Right lung (tissue), 10 donors: ENCODE measurements at places on chromosomes 16 and 17.

- DNase-seq = no peak
These were observed 292.0 kb downstream of the CPPED1 start for GRCh38 chr16:12511708-12512107.

DNA sequence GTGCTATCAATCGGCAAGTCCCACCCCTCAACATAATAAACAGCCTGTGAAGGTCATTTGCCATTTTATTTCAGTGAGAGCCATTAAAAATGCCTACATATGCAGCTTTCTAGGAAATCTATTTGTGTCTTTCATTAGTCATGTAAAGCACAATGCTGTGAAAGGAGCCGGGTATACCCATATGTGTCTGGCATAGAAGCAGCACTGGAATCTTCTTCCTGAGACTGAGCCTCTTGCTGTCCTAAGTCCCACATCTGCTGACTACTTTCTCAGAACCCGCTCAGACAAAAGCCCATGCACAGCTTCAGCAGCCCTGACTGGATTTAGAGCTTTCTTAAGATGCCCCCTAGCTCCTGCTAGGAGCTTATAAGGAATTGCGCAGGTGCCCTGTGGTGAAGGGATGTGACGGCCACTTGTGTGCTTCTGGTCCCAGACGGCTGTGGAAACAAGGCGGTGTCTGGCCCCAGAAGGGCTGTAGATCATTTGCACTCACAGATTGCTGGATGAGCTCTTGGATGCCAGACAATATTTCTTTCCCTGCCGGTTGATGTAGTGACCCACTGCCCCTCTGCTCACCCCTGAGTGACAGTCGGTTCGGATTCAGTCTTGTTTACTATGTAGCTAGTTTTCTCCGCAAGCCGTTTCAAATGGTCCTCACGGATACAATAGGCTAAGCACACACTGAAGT is 172.2 kb downstream of the ANKFN1 start:
- no peak for DNase-seq

GRCh38 chr16:66469291-66469946 is 42.3 kb downstream of the BEAN1 start:
- DNase-seq = no peak

DNA sequence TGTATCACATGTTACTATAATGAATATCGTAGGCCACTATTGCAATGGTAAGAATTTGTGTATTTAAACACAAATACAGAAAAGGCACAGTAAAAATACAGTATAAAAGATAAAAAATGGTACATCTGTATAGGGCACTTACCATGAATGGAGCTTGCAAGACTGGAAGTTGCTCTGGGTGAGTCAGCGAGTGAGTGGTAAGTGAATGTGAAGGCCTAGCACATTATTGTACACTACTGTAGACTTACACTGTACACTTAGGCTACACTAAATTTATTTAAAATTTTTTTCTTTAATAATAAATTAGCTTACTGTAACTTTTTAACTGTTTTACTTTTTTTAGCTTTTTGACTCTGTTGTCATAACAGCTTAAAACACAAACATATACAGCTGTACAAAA is 42.5 kb downstream of the AKAP10 start:
- DNase-seq = no peak

GRCh38 chr16:5668553-5668952 is 571.0 kb upstream of the EEF2KMT start:
- DNase-seq = no peak

GRCh38 chr17:40122136-40122998 is 596 bp downstream of the MSL1 start:
- DNase-seq = no peak

DNA sequence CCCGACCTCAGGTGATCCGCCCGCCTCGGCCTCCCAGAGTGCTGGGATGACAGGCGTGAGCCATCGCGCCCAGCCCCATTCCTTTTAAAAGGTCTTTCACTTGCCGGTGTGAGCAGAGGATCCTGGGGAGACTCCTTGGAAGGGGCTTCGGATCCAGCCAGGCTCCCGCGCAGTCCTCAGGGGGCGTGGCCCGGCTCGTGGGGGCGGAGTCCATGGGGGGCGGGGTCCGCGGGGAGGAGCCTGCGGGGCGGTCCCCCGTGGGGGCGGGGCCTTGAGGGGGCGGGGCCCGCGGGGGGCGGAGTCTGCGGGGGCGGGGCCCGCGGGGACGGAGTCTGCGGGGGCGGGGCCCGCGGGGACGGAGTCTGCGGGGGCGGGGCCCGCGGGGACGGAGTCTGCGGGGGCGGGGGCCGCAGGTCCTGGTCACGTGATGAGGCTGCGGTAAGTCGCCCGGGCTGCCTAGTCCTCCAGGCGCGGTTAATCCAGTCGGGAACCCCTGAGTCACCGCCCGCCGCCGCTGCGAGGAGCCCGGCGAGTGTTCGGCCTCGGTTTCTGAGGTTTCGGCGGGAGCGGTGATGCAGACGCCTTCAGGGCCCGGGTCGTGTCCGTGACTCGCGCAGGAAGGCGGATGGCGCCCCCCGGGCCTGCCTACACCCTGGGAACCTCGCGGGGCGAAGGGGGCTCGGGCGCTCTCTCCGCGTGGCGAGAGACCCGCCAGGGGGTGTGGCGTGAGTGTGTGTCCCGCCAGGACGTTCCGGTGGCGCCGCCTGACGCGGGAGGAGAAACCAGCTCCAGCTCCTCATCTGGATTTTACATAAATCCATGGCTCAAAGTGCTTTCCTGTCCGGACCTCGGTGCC is 23.6 kb upstream of the ABR start:
- DNase-seq = no peak

DNA sequence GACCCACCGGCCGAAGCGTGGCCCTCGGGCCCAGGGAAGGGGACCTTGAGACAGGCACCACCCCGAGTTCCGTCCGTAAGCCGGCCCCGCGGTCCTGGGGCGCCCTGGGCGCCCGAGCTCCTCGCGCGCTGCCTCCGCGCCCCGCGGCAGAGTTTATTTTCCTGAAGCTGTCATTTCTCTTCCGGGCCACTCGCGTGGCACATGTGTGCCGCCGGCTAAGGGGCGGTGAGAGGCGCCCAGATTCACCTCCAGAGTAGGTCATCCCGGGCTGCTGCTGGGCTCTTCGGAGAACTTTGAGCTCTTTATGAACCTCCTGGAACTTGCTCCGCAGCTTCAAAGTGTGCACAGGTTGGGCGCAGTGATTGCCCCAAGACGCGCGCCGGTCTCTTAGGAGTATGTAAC is 489 bp downstream of the ZC3H18 start:
- no peak for DNase-seq

GRCh38 chr16:4378161-4378666 is 6.6 kb downstream of the VASN start:
- no peak for DNase-seq

DNA sequence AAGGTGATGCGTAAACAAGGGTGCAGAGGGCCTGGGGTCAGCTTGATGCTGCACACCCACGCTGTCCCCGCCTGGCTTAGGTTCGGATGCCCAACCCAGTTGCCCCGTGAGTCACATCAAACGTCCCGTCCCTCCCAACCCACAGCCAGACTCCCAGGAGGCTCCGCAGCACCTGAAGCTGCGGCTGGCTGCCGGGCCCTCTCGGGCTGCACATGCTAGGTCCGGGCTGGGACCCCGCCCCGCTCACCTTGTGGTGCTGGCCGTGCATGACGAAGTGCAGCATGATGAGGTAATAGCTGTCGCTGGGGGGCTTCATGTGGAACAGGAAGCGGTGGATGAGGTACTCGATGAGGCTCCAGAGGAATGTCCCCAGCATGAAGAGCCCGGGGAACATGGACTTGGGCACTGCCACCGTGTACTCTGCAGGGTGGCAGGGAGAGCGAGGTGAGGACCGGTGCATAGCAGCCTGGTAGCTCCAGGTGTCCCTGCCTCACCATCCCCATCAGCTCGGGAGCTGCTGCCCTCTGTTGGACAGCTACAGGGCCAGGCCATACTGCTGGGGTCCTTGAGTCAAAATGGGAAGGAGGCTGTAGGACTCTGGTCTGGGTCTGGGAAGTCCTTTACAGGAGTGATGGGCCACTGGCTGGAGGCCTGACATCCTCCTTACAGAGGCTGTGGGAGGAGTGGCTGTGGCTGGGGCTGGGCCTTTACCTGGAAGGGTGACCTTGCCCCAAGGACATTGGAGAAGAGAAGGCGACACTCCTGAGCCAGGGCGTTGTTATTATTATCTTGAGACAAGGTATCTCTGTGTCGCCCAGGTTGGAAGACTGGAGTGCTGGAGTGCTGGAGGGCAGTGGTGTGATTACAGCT is 18.3 kb upstream of the MLKL start:
- DNase-seq = no peak

GRCh38 chr16:5851393-5851982 is 753.9 kb upstream of the EEF2KMT start:
- DNase-seq = no peak

GRCh38 chr17:68539548-68540467 is 27.6 kb downstream of the PRKAR1A start:
- DNase-seq = no peak

- DNase-seq = no peak
These were observed 50.9 kb downstream of the SIAH1 start for GRCh38 chr16:48334325-48334724.

DNA sequence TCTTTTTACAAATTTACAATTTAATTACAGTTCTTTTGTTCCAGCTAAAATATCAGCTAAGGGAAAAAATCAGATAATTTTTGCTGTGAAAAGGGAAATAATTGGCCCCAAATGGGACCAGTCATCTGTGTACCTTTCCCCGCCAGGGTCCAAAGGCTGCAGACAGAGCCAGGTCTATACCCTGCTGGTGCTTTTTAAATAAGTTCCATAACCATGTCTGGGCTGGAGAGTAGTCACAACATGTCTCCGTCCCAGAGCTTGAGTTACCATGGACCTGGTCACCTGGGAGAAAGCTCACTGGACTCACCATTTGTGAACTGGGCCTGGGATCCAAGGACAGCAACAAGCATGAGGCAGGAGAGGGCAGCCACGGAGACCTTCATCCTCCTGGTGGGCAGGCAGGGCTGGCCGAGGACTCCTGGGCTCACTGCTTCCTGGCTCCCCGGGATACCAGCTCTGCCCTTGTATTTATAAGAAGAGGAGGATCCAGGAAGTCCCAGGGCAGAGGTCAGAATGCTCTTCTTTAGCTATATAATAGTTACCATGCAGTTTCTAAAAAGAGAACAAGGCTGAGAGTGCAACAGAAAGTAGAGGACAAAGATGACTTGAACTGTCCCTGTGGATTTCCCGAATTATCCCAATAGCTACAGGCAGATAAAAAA is at the start of gene CCL15:
TSS of gene CCL15 (minus strand) at position 444 of the 662 bp plus-strand sequence. CDS start at position 383, 61 bp downstream.
- no peak for DNase-seq

DNA sequence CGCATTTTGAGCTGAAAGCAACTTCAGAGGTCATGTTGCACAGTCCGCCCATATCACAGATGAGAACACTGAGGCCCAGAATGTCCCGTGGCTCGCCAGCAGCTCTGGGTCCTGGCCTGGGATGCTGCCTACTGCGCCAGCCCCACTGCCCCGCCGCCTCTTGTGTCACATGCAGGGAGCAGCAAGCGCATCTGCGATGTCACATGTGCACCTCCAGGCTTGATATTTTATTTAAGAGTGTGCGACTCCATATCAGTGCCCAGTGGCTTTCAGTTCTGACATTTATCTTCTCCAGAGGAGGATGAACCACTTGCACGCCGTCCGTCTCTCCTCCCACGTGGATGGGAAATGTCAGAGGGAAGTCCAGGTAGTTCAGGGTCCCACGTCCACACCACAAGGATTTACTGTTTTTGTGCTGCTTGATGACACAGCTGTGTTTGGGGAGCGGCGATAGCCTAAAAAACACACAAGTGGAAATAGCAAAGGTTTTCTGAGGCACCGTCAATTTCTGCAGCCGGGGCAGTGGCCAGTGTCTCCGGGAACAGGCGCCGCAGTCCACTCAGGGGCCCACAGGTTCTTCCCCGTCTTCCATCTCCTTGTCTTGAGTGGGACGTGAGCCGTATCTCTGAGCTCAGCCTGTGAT is 7.0 kb upstream of the RBFOX3 start:
- DNase-seq = no peak

DNA sequence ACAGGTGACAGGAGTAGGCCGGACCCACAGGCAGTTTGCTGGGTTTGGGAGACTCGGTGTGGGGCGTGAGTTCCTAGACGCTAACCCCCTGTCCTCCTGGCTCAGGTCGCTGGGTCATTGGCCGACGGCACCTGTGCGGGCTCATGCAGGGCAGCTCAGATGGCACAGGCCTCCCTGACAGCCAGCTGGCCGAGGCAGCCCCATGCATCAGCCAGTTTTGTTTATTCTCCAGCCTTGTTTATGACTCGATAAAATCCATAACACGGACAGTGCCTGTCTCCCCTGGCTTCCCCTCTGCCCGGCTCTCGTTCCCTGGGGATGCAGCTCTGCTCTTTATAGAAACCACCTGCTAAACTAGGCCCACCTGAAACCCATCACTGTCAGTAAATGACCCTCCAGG is 46.0 kb downstream of the SDK2 start:
- DNase-seq = no peak

DNA sequence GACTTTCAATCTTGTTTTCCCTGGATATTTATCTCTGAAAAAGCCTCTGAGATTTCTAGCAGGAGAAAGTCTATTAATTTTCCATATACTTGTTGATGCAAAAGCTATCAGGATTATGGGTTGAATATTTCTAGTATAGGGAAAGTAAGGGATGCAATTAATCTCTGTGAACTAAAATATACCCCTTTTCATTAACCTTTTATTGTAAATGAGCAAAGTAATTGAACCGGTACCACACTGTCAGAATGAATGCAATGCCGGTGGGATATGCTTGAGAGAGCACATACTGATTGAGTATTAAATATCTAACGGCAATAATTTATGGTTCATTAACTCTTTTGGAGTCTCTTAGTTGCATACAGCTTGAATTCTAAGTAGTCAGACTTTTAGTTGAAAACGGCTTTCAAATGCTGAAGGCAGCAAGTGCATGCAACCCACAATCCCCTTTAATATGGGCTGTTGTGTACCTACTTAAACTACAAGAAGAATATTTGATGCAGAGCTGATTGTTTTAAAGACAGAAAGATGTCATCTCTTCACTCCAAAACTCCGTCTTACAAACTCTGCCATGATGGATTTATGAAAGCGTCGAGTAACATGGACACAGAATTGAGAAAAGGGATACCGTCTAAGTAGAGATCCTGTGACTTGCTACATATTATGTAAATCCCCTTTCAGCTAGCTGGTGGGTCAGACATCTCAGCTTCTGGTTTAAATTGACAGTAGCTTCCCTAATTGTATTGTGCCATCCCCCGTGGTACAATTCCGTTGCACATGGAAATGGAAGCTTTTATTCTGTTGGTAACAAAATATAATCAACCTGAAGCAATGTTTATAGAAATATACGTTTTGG is 141.3 kb upstream of the CDH8 start:
- no peak for DNase-seq

- no peak for DNase-seq
These were observed 54.9 kb upstream of the GPRC5B start for GRCh38 chr16:19939553-19939952.

DNA sequence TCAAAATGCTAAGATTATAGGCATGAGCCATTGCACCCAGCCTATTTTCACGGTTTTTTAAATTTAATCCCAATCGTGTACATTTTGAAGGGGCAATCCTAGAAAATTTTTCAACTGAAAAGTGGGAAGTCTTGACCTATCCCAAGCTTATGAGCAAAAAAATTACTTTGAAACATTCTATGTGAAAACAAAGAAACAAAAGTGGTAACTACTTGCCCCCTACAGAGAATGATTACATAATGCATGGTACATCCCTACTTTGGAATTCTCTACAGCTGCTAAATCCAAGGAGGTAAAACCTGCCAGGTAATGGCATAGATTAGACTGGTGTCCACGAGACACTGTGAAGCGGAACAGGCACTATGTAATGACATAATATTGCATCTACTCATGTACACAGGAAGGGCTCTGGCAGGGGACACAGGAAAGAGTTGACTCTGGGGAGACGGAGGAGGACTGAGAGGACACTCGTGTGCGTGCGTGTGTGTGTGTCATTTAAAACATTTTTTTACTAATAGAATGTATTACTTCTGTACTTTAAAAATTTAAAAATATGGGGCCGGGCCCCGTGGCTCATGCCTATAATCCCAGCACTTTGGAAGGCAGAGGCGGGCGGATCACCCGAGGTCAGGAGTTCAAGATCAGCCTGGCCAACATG is 15.7 kb downstream of the ASGR2 start:
- no peak for DNase-seq
